ENCODE measurements at places on chromosomes 13 and 19. TPM values are rescaled to one million over a fixed set of nuclear protein-coding genes. Genes with fewer than 3 reads are reported as not detected.

DNA sequence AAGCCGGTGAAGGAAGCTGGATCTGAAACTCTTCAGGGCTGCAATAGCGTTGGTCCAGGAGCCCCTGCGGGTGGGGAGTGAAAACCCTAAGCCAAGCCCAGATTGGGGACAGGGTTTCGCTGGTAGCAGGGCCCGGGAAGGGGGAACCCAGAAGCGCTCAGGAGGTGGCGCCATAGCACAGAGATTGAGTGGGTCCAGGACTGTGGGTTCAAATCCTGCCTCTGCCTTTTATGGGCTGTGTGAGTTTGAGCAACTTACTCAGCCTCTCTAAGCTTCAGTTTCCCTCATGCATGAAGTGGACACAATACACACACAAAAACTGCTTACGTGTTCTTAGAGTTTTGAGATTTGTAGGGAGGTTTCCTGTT is 8.3 kb upstream of the SYCN start:
- DNase-seq, result peak; percentile 61

DNA sequence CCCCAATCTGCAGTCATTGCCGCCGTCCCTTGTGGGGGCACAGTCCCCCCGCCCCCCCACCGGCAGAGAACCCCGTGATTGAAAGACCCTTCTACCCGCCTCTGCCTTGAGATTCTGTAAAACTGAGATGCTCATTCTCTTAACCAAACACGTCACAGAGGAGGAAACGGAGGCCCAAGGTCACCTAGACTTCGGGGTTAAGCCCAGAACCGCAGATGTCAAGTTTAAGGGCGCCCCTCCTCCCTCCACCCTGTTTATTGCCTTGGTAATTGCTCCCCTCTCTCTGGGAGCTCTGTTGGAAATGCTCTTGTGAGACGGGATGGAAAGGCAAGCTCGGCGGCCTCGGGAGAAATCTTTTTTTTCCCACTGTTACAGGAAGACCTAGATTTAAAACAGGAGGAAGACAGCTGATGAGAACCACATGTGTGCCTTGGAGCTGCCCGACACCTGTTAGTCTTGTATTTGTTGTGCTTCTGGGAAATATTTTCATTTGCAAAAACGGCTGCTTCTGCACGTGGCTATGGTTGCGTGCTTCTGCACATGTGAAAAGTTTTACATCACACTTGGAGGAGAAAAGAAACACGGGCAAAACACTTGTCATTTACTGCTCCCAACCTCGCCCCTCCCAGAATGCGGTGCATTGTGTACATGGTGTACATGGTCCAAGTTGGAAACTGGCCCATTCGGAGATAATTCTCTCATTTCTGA is 1.1 kb upstream of the MED26 start:
- DNase-seq, result peak; percentile 8

DNA sequence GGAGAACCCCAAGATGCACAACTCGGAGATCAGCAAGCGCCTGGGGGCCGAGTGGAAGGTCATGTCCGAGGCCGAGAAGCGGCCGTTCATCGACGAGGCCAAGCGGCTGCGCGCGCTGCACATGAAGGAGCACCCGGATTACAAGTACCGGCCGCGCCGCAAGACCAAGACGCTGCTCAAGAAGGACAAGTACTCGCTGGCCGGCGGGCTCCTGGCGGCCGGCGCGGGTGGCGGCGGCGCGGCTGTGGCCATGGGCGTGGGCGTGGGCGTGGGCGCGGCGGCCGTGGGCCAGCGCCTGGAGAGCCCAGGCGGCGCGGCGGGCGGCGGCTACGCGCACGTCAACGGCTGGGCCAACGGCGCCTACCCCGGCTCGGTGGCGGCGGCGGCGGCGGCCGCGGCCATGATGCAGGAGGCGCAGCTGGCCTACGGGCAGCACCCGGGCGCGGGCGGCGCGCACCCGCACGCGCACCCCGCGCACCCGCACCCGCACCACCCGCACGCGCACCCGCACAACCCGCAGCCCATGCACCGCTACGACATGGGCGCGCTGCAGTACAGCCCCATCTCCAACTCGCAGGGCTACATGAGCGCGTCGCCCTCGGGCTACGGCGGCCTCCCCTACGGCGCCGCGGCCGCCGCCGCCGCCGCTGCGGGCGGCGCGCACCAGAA is 1.1 kb downstream of the SOX1 start:
- DNase-seq, result no peak

- peak; percentile 67 for DNase-seq
Measured at GRCh38 chr19:46951171-46951986, 68.3 kb upstream of the NPAS1 start.

DNA sequence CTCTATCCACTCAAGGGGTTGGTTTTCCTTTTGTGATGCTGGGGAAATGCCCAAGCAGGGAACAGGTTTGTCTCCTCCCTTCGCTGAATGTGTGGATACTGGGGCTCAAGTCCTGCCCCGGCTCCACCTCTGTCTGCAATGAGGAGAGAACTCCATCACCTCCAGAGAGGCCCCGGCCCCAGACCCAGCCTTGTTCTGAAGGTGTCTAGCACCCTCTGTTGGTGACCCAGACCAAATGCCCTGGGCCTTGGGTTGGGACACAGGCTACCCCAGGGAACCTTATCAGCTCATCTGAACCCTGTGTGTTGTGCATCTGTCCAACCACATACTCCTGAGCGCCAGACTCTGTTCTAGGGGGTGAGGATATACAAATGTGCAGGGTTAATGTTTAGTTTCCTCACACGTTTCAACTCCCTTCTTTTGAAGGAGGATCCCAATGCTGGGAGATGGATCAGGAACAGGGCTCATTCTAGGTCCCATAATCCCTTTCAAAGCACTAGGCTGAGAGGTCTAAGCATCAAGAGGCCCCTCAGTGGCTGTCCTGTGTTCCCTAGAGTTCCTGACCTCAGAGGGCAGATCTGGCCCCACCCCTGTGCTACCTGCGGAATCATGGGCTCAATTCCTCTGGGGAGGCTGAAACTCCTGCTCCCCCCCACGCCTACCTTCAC is 112.5 kb upstream of the SLC7A1 start:
- DNase-seq, result peak; percentile 88

GRCh38 chr13:36313047-36313969 is 15.7 kb upstream of the CCDC169 start:
- no peak for DNase-seq

GRCh38 chr19:48670699-48671445 is 1.9 kb downstream of the NTN5 start:
- no peak for DNase-seq

DNA sequence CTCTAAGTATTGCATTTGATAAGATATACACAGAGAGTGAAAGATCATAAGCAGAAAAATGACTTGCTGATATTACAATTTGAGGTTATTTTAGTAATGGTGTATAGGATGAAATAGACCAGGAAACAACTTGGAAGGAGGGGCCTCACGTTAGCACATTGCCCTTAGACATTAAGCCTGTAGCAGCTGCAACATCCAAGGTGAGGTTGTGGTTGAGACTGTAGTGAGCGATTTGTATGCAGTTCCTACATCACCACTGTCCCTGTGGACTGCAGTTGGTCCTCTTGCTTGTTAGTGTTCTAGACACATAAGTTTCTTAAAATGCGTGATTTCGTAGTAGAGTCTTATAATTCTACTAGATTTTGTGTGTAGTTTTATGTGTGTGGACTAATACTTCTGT is 311.3 kb downstream of the ATP8A2 start:
- no peak for DNase-seq

GRCh38 chr19:7911508-7912143 is 3.0 kb upstream of the TGFBR3L start:
- DNase-seq, result no peak

DNA sequence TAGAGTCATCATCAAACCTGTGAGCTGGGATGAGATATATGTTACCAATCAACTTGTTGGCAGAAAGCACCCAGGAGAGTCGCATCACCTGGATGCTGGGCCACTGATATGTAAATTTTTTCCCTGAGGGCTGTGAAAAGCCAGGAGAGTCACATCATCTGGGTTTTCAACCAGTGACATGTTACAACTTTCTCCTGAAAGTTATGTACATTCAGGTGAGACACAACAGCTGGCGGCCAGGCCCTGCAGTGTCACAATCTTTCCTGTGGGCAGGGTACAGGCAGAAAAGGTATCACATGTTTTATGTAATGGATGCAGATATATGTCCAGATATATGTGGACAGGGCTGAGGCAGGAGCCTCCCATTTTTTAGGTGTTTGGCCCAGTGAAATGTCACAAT is 13.2 kb upstream of the ZNF724 start:
- DNase-seq, result no peak

DNA sequence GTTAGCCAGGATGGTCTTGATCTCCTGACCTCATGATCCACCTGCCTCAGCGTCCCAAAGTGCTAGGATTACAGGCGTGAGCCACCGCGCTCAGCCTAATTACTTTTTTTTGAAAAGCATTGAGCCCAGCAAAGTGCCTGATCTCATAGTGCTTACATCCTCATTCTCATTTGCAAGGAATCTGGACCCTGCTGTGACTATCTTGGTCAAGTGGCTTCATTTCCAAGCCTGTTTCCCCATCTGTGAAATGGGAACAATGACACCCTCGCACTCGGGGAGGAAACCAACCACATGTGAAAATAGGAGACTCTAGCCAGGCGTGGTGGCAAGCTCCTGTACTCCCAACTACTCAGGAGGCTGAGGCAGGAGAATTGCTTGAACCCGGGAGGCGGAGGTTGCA is 1.6 kb upstream of the PLEKHA4 start:
- no peak for DNase-seq

DNA sequence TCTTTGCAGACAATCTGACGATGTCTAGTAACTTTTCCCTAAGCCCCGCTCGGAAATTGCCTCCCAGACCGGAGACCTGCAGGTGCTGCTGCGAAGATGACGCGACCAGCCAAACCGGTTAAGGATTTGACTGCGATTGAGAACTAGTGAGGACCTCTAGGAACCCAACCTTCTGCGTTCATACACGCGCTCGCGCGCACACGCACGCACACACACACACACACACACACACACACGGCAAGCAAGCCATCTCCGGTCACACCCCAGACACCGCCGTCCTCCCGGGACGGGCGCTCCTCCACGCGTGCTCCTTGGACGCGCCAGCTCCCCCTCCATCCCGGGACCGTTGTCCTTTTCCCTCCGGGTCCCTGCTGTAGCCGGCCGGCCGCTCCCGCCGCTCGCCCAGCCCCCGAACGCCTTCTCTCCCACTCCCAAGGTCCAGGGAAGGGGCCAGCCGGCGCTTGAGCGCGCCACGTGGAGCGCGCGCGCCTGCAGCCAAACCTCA is 1.2 kb downstream of the TBC1D4 start:
- peak; percentile 97 for DNase-seq

DNA sequence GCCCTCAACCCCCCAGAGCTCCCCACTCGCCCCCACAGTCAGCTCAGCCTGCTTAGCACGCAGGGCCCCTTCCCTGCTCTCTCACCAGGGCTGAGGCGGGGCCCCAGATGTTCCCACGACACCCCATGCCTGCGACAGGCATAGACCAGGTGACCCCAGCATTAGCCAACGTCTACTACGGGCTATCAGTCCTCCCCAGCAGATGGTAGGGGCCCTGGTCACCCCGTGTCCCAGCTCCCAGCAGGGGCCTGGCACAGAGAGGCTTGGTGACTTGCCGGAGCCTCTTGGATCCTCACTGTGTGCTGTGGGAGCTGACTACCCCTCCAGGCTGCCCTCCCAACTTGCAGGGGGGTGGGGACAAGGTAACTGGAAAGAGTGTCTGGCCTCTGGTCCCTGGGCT is 80.6 kb downstream of the KDM4B start:
- DNase-seq, result no peak

DNA sequence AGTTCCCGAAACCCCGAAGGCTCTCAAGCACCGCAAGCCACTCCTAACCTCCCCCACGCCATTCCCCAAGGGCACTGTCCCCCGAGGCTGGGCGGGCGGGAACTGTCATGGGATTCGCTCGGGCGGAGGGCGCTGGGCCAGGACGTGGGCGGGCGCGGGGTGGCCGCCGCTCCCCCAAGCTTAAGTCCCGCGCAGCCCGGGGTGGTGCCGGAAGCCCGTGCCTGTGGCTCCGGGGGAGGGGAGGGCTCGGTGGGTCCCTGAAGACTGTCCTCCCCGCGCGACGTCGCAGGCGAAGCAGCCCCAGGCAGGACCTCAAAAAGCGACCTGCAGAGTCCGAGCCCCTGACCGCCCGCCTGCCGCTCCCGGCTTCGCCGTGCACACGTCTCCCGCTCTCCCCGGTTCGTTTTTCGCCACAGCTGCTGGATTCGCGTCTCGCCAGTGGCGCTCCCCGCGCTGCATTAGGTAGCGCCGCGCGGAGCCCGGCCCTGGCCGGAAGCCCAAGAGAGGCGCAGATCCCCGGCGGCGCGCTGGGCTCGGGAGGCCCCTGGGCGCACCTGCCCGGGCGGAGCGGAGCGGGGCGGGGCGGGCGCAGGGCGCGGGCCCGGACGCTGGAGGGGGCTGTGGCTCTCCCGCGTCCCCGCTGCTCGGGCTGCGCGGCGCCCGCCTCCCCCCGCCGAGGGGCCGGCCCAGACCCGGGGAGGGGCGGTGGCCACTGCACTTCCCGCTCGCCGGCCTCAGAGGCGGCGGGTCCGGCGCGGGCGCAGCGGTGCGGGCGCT is at the start of gene FARP1:
TSS of gene FARP1 (plus strand) at position 715 of the 777 bp plus-strand sequence. CDS start 70,149 bp downstream, outside the sequence.
- DNase-seq, result peak; percentile 97

- DNase-seq, result no peak
Measured at GRCh38 chr13:54890976-54891375, 1862.4 kb downstream of the OLFM4 start.

DNA sequence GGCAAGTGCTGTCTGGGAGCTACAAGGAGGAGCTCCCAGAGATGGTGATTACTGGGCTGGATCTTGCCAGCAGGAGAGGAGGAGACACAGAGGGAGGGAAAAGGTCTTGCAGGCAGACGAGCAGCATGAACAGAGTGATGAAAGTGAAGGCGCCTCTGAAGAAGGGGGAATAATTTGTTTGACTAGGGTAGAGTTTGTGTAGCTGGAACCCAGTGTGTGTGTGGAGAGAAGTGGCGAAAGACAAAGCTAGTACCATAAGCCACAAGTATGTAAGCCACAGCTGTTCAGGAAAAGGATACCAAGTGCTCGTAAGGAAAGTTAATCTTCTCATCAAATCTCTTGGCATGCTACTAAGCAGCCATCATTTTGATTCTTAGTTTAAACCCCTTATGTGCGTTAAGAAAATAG is 5.4 kb downstream of the FLT1 start:
- DNase-seq, result no peak

GRCh38 chr19:504616-505015 is 2.7 kb upstream of the TPGS1 start:
- no peak for DNase-seq

Gene DKKL1
- 0.53 TPM for total RNA-seq

Gene CALR3
- total RNA-seq, result 0.20 TPM

Gene IRGC
- total RNA-seq, result 0.08 TPM

Gene SPTBN4
- total RNA-seq, result 1.3 TPM
